ENCODE measurements at places on chromosomes 4 and X.

DNA sequence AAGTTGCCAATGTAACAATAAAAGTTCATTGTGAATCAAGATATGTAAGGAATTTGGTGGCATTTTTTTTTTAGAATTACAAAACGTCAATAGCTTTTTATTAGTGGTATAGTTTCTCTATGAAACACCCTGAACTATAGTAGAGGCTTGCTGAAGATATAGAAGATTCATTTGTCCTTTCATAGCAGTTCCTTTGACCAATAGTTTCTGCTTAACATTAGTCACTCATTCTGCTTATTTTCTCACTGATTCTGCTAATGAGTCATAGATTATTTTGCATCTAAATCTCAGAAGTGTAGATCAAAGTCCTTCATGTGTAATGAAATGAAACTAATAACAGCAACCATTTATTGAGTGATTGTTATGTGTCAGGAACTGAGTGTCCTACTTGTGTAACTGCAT lies 205.0 kb upstream of the TET2 start:
- peak; percentile 25 for DNase-seq

DNA sequence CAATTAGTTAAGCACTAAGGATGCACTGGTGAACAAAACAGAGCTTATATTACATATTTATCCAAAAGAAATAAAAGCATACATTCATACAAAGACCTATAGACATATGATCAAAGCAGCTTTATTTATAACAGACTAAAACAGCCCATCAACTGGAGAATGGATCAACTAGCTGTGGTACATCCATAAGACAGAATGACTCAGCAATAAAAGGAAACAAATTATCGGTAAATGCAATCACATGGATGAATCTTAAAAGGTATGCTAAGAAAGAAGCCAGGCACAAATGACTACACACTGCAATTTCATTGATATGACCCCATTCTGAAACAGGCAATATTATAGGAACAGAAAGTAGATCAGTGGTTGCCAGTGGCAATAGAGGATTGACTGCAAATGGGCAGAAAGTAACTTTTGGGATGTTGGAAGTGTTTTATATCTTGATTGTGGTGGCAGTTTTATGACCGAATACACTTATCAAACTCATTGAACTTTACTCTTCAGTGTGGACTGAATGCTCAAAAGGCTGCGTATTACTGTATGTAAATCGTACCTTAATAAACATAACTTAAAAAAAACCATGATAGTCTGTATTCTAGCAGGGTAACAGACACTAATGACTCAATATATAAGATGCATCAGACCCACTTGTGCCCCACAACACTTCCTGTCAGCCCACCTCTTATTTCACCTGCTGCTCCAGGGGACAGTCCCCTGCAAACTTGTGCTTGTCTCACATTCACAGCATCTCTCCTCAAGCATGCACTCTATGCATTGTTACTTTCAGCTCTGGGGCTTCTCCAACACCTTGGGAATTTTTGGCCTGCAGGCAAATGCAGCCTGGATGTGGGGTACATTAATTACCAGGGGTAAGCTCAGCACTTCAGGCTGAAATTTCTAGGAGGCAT lies 59.1 kb downstream of the MID1IP1 start:
- DNase-seq: peak; percentile 4

DNA sequence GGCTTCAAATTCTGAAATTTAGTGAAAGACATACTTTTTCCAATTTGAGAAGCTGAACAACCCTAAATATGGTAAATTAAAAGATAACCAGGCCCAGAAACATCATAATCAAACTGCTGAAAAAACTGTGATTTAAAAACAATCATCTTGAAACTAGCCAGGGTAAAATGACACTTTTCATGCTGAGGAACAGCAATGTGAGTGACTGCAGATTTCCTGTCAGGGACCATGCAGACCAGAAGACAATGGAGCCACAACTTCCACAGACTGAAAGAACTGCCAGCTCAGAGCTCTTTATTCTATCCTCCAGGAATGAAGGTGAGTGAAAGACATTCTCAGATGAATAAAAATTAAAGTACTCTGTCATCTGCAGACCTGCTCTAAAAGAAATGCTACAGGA lies 73.3 kb downstream of the NAT8L start:
- DNase-seq: peak; percentile 20

DNA sequence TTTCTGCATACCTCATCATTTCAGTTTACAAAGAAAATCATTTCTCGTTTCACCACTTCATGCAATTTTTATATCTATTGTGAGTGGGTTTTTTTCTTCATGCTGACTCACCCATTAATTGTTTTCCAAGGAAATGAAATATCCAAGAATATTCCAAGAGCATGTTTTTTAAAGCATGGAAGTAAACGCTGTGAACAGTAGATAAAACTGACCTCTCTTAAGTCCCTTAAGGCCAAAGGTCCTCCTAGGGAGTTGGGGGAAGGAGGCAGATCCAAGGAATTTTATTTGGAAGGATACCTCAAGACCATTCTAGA lies 2.6 kb upstream of the APBB2 start:
- no peak for DNase-seq

DNA sequence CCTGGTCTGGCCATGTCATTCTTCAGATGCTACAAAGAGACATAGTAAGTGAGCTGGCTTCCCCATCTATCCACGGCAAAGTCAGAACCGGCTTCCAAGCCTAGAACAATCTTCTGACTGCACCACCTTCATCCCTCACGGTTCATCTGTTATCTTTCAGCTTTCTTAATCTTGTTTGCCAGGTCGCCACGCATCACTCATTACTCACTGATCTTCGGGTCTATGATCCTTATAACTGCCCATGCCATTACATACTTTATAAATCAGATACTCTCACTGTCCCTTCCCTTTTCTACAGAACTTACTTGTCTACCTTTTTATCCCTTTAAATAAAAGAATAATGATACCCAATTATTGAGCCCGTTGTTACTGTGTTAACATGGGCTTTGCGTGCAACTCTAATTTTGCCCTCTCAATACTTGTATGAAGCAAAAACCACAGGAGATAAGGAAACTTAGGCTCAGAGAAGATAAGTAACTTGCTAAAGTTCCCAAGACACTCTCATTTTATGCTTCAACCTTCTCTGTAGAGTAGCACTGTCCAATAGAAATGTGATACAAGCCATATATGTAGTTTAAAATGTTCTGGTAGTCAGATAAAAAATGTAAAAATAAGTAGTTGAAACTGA lies 171.7 kb downstream of the AMELX start:
- no peak for DNase-seq

GRCh38 chr4:161573836-161574235 lies 590.0 kb downstream of the FSTL5 start:
- no peak for DNase-seq

DNA sequence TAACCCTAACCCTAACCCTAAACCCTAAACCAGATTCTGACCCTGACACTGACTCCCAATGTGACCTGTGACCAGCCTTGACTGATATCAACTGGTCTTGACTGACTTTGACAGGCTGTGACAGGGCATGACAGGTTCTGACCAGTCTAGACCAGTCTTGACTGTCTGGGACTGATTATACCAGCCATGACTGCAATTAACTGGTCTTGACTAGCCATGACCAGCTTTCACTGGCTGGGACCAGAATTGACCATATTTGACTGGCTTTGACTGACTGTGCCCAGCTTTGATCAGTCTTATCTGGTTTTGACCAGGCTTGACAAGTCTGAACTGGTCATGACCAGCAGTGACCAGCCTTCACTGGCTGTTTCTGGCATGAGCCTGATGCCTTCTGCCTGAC lies 95.5 kb downstream of the BMP15 start:
- DNase-seq: no peak

- DNase-seq: no peak
Measured at GRCh38 chrX:136291824-136292223, 8.9 kb upstream of the ADGRG4 start.

- DNase-seq: no peak
Measured at GRCh38 chrX:35023683-35024082, 81.1 kb downstream of the FAM47B start.

DNA sequence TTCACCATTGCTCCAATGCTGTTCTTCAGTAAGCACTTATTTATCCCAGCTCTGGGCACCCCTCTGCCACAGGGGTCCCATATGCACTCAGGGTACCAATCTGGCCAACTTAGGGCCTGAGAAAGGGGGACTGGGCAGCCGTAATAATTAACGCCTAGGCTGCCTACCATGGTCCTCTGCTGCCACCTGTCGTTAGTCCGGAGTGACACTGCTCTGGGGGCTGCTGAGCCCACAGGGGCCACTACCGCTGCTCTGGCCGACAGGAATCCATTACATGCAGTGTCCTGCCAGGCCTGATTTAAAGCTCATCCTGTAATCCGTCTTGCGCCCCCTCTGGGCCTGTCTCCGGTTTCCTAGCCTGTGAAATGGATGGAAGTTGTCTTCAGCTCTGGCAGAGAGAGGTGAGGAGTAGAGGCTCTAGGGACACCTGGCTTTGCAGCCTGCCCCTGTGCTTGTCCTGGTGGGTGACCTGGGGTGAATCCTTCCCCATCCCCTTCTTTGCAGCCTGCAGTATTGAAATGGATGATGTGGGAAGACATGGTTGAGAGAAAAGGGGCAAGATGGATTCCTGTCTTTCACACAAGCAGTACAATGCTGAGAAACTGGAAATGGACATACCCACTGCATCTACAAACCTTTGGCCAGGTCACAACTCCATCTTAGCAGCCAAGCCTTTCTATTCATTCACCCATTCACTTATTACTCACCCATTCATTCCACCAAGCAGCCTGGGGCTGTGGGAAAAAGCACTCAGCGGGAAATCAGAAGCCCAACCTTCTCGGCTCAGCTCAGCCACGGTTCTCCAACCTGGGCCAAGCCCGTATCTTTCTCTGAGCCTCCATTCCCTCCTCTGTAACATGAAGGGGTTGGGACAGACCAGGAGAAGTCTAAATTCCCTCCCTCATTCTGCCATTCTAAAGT lies 116.3 kb upstream of the NALF2 start:
- peak; percentile 49 for DNase-seq

GRCh38 chrX:154322890-154323289 lies 27.3 kb downstream of the TKTL1 start:
- no peak for DNase-seq

DNA sequence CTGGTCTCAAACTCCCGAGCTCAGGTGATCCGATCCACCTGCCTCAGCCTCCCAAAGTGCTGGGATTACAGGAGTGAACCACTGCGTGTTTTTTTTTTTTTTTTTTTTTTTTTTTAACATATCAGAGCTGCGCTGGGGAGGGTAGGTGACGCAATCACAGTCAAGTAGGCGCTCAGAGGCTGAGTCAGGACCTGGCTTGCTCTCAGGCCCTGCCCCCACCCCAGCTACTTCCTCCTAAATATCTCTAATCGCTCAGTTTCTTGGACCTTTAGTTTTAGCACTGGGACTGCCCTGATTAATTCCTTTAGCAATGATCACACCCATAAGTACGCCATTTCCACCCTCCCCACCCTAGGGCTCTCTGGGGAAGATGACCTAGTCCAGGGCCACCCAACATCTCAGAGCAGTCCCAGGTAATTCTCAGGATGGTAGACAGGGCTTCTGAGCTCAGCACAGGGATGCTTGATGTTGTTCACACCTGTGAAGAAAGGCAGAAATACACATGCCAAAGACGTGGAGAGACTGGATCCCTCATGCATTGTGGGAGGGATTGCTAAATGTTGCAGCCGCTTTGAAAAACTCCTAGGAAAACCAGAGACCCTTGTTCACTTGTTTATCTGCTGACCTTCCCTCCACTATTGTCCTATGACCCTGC lies 50.2 kb downstream of the DDX3X start:
- DNase-seq: peak; percentile 71

GRCh38 chr4:123278755-123279154 lies 117.8 kb upstream of the SPRY1 start:
- DNase-seq: no peak

DNA sequence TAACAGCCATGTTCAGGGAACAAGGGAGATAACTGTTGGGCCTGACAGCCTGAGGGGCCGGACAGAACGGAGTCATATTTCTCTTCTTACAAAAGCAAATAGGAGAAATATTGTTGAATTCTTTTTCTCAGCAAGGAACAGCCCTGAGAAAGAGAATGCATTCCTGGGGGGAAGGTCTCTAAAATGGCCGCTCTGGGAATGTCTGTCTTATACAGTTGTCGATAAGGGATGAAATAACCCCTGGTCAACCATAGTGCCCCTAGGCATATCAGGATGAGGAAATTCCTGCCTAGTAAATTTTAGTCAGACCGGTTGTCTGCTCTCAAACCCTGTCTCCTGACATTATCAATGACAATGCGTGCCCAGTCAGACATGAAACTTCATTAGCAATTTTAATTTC lies 1925.5 kb downstream of the PCDH7 start:
- DNase-seq: no peak

GRCh38 chrX:44080083-44080482 lies 106.9 kb upstream of the NDP start:
- no peak for DNase-seq

- DNase-seq: no peak
Measured at GRCh38 chr4:106454581-106454980, 86.0 kb upstream of the GIMD1 start.

GRCh38 chr4:44086753-44087152 lies 361.9 kb downstream of the KCTD8 start:
- DNase-seq: no peak

DNA sequence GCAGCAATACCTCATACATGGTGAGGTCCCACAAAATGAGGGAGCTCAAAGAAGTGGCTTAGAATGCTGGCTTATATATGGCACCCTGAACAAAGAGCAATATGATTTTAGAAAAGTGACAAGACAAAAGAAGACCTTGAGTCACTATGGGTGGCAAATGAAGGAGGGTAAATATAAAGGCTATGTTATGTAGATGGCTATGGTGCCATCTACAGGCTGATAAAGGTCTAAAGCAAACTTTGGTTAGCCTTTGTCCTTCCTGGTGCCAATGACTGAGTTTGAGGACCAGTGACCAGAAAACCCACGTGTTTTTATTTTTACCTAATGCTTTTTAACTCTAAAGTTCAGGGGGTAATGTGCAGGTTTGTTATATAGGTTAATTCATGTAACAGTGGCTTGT lies 151.8 kb downstream of the CCNG2 start:
- peak; percentile 16 for DNase-seq

Measured in activated CD4-positive, alpha-beta T cell treated with anti-CD3 and anti-CD28 coated beads, Interleukin-10, Interleukin-2, amounts not matched to agents 100 ng/mL and 50 ng/mL, durations not matched to agents 16 hours and 8 hours (primary cell).